ENCODE measurements at places on chromosomes 5 and 9.

DNA sequence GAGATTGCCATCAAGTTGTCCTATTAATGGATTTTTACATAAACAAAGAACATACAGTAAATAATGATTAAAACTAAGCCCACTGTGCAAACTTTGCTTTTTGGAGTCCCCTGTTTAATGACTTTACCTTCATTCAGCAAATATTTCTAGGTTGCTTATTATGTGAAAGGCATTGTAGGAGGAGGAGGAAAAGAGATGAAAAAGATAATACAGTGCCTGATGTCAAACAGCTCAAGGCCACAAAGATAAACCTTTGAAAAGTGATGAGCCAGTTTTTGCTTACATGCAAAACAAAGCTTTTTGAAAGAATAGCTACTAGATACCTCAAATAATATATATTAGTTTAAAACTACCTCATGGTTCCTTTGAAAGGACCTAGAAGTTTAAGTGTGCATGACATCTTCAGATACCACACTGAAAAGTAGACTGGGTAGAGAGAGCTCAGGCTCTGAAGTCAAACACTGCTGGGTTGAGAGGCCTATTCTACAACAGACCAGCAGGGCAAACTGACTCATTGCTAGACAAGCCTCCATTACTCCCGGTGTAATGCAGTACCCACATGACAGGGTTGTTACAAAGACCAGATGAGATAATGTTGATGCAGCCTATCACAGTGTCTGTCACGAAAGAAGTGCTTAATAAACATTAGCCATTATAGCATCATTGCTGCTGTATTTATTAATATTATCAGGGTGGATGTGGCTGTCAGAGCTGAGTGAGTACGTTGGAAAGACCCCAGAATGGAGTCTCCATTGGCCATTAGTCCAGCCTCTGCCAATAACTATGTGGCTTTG is 11.8 kb downstream of the DEPDC1B start:
- peak; percentile 46 for DNase-seq

DNA sequence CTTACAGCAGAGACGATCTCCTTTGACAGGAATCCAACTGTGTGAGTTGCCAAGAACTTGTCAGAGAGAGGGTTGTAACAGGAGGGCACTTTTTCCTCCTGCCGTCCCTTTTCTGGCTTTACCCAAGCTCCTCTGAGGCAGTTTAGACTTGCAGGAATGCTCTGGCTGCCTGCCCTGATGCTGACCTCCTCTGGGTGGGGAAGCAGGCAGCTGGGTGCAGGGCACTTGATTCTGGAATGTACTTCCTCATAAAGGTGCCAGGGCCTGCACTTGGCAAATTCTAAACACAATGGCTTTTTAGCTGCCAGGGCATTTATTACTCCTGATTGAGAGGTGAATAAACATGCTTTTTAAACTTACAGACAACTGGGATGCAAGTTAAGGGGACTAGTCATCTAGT is 190.4 kb downstream of the EPB41L4A start:
- no peak for DNase-seq

DNA sequence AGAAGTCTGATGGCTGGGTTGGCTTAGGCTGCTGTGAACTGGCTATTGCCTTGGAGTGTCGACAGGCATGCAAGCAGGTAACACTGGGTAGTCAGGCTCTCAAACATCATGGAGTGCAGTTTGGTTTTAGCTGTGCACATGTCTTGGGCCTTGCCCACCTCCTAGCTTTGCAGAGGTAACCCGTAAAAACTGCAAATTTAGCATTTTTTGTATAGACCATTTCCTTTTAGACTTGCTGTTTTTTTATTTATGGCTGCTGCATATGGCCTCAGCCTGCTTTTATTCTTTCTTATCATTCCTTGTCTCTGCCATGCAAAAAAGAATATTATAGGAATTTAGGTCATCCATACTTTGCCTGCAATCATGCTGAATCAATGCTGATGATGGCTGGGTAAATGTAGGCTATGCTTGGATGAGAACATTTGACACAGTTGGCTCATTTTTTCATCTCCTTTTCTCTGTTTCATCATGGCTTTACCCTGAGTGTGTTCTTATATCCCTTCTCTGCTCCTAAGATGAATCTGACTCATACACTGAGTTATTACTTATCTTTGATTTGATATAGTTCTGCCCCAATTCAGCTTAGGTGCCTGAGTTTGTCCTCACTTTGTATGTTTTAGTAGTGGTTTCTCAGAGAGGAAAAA is 27.2 kb downstream of the RECK start:
- DNase-seq: no peak

GRCh38 chr9:85528142-85528541 is 213.6 kb downstream of the AGTPBP1 start:
- peak; percentile 63 for DNase-seq

DNA sequence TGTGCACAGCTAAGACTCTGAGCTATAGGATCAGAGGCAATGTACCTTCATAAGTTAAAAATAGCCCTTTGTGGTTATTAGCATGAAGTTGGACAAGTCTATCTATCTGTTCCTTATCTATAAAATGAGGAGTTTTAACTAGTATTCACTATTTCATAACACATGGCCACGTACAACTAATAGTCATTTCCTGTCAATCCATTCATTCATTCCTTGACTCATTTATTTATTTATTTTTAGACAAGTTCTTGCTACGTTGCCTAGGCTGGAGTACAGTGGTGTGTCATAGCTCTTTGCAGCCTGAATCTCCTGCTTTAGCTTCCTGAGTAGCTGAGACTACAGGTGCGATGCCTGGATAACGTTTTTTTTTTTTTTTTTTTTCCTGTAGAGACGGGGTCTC is 92.1 kb downstream of the NR3C1 start:
- no peak for DNase-seq

GRCh38 chr9:4620057-4620765 is 41.9 kb upstream of the PLPP6 start:
- no peak for DNase-seq

DNA sequence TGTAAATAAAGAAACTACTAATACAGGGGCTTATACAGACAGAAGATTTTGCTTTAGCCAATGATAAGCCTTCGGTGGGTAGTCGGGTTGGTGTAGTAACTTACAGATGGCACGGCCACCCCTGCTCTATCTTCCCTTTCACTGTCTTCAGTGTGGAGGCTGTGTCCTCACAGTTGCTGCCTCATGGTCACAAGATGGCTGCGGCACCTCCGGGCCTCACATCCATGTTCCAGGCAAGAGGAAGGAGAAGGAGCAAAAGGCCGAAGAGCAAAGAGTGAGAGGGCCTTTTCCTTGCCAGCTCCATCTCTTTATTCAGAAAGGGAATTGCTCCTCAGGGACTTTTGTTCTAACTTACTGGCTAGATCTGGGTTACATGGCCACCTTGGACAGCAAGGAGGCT is 22.2 kb upstream of the IER5L start:
- DNase-seq: no peak

- DNase-seq: no peak
Measured at GRCh38 chr5:55551358-55551757, 16.6 kb upstream of the PLPP1 start.

- no peak for DNase-seq
Measured at GRCh38 chr9:33467526-33467925, 6.2 kb downstream of the NOL6 start.

DNA sequence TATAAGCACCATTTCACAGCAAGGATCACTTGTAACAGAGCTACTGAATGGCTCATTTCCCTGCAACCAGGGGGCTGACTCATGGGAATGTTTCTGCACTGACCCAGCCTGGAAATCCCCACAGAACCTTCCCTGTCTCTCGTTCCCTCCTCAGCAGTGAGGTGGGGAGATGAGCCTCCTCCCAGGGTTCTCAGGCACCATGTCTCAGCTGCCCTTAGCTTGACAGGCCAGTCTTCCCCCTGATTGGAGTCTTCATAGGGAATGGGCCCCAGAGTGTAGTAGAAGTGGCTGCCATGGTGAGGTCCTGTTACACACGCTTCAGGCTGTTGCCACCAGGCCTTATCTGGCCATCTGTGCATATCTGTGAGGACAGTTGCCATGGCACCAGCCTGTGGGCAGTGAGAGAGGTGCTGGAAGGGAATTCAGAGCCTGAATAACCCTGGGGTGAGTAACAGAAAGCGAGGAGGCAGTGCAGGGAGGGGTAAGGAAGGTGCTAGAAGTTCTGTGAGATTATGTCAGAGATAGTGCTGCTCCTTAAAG is 324.4 kb downstream of the ENC1 start:
- peak; percentile 52 for DNase-seq

DNA sequence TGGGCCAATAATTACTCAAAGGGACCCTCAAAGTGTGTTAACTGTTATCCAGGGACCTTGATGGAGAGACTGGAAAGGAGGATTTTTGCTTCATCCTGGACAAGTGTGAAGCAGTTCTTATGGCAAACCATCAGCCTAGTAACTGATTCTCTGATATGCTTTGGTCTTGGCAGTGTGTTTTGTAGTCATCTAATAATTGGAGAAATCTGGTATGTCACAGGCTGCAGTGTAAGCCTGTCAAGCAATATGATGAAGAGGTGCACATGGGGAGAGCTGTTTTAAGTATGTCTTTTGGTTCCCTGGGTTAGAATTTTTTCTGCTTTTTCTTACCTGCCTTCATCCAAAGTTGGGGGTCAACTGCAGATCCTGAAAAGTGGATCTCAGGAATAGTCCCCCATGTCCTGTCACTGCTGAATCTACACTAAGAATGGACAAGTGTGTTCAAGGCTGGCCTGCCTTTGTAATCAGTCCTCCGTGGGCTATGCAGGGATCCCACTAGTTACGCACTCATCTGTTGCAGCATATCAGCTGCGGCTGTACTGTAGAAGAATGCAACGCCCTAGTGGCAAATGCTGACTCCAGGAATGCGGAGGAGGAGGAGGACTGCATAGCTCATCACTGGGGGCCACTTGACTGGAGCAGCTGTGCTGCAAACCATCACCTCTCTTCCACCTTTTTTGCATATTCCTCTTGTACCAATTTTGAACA is 1.9 kb downstream of the SPTAN1 start:
- peak; percentile 39 for DNase-seq

GRCh38 chr9:69621730-69622460 is 50.3 kb downstream of the APBA1 start:
- no peak for DNase-seq

DNA sequence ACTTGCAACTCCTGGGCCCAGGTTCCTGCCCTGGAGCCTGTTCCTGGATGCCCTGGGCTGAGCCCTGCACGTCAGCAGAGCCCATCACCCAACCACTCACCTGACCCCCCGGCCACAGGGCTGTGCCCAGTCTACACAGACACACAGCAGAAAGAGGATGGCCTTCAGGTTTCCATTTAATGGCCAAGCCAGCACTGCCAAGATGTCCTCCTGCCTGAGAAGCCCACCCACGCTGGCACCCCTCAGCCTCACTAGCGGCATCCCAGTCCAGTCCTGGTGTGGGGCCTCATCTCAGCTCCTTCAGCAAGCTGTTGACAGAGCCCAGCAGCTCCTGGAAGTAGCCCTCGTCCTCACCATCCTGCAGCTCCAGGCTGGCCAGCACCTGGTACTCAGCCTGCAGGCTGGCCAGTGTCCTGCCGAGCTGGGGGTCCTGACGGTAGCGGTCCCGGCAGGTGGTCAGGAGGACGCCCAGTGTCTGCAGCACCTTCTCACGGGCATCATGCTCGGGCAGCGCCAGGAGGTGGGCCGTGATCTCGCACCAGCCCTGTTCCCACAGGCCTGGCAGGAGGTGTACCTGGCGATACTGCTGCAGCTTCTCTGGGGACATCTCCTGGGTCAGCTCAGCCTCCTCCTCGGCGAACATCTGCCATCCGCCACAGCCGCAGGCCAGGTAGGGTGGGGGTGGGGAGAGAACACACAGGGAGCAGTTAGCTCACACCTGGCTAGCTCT is 71.9 kb upstream of the LRRTM2 start:
- no peak for DNase-seq

GRCh38 chr9:90961375-90961774 is 159.8 kb downstream of the SYK start:
- DNase-seq: no peak

- peak; percentile 49 for DNase-seq
Measured at GRCh38 chr9:34233672-34234071, 54.8 kb downstream of the UBAP1 start.

GRCh38 chr9:100455470-100455869 is 17.5 kb upstream of the TMEFF1 start:
- no peak for DNase-seq

- DNase-seq: no peak
Measured at GRCh38 chr5:94433397-94434163, 184.8 kb downstream of the KIAA0825 start.

DNA sequence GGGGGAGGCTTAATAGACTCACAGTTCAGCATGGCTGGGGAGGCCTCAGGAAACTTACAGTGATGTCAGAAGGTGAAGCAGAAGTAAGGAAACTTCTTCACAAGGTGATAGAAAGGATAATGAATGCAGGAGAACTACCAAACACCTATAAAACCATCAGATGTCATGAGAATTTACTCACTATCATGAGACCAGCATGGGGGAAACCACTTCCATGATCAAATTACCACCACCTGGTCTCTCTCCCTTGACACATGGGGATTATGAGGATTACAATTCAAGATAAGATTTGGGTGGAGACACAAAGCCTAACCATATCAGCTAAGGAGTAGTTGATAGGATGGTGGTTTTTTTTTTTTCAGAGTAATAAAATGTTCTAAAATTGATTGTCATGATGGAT is 201.8 kb downstream of the CDH12 start:
- peak; percentile 90 for DNase-seq

DNA sequence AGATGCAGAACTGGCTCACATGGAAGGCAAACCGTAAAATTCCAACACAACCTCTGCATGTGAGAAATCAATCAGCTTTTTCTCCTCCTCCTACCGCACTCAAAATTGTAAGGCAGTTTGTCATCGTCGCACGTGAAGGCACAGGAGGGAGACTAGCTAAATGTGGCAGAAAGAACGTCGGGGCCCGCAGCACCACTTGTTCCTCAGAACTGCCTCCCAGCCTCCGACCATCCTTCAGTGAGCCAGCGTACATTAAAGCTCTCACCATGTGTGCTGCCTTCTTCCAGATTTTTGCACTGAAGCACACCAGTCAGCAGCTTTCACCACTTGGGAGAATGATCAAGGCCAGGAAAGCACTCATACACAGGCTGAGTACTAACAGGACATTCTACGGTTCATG is 105.9 kb downstream of the RFX3 start:
- DNase-seq: no peak

DNA sequence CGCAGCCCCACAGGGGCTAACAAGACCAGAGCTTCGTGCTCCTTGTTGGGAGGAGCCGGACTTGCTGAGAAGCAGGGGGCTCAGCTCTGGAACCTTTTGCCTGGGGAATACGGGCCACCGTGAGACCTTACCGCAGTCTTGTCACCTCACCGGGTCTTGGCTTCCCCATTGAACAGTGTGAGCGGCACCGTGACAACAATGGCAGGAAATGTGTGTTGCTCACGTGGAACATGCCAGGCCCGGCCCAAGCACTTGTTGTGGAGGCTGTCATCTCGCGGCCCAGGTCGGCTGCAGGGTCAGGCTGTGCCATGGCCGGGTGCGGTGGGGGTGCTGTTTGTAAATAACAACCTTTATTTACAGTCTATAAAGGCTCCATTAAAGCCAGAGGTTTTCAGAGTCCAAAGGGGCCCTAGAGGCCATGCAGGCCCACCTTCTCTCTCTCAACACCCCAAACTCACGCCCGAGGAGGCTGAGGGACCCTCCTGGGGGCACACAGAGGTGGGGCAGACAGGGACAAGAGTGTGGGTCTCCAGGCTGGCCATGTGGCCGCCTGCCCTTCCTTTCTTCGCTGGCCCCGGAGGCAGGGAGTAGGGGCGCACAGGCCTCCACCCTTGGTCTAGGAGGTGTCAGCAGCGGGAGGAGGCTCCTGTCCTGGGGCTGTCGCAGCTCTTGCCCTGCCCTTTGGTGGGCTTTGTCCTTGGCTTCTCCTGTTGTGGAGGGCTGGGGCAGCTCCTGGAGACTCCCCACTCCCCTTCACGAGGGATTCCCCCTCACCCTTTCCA is 79.7 kb downstream of the TSPAN17 start:
- no peak for DNase-seq

GRCh38 chr5:158718738-158719505 is 380.8 kb downstream of the EBF1 start:
- DNase-seq: no peak

GRCh38 chr5:157292599-157292998 is 26.7 kb downstream of the CYFIP2 start:
- DNase-seq: no peak

Data from NCI-H82 (cell line).